ENCODE measurements at places on chromosomes 2 and 18.

DNA sequence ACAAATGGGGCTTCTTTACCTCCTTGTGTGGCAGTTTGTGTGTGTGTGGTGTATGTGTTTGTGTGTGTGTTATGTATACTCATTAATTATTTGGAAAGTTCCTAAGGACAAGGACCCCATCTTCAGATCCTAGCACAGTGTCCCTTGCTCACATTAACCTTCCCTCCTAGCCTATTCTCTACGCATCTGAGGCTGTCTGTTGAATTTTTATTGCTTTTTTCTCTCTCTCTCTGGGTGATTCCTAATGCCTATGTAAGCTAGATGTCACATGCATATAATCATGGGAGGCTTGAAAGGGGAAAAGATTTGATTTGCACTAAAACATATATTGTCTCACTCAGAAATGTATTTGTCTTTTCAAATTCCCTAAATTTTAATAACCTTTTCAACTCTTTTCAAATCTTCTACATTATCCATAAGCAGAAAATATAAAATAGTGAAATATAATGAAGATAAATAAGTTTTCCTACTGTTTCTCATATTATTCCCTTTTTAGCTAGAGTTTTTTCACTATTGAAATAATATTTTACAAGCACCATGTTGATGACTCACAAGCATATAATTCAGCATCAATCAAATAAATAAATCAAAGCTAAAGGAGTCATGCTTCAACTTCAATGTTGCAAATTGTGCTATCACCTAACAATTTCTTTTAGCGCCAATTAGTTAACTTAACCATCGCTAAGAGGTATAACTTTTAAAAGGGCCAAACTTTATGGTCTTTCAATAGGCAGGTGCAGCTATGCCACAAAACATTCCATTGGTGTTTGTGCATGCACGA, 199.0 kb upstream of the ERBB4 start:
- DNase-seq: no peak

GRCh38 chr2:219032051-219032745, 9.1 kb downstream of the CFAP65 start:
- DNase-seq: no peak

GRCh38 chr2:11743366-11743765, 3.1 kb upstream of the LPIN1 start:
- no peak for DNase-seq

GRCh38 chr18:80037300-80037699, 3.1 kb downstream of the RBFA start:
- DNase-seq: no peak

DNA sequence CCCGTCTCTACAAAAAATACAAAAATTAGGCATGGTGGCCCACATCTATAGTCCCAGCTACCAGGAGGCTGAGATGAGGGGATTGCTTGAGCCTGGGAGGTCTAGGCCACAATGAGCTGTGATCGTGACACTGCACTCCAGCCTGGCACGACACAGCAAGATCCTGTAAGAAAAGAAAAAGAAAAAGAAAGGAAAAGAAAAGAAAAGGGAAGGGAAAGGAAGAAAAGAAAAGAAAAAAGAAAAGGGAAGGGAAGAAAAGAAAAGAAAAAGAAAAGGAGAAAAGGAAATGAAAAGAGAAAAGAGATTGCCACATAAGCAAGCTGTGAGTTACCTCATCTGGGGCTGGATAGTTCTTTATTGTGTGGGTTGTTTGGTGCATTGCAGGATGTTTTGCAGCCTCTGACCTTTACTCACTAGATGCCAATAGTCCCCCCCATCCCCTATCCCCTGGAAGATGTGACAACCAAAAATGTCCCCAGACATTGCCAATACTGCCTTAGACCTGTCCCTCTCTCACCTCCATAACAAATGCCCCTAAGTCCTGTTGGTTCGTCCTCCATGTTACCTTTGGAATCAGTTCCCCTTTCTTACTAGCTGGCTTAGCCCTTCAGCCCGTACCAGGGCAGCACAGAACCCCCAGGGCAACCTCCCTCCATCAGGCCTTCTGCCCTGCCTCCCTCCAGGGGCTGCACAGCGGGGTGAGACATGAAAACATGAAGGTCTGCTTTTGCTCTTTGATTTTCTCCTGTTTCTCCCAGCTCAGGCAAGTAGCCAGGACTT, 8.9 kb downstream of the ASPRV1 start:
- DNase-seq: peak; percentile 54

DNA sequence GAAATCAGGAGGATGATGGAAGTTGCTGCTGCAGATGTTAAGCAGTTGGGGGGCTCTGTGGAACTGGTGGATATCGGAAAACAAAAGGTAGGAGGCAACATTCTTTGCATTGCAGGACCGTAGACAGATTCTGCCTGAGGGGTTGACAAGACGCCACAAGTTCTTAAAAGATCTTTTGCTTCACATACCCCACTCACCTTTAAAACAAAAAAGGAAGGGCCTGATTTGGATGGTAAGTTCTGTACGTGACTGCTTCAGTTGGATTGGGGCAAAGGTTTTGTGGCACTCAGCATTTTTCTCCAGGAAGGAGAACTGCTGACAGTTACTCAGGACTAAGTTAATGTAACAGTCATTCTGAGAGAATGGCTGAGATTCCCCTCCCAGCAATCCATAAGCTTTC, 5.2 kb downstream of the CNDP2 start:
- no peak for DNase-seq
